ENCODE measurements at places on chromosomes 1 and 21.

- DNase-seq: no peak
Observed at GRCh38 chr1:52554756-52555155, 1.9 kb upstream of the TUT4 start.

DNA sequence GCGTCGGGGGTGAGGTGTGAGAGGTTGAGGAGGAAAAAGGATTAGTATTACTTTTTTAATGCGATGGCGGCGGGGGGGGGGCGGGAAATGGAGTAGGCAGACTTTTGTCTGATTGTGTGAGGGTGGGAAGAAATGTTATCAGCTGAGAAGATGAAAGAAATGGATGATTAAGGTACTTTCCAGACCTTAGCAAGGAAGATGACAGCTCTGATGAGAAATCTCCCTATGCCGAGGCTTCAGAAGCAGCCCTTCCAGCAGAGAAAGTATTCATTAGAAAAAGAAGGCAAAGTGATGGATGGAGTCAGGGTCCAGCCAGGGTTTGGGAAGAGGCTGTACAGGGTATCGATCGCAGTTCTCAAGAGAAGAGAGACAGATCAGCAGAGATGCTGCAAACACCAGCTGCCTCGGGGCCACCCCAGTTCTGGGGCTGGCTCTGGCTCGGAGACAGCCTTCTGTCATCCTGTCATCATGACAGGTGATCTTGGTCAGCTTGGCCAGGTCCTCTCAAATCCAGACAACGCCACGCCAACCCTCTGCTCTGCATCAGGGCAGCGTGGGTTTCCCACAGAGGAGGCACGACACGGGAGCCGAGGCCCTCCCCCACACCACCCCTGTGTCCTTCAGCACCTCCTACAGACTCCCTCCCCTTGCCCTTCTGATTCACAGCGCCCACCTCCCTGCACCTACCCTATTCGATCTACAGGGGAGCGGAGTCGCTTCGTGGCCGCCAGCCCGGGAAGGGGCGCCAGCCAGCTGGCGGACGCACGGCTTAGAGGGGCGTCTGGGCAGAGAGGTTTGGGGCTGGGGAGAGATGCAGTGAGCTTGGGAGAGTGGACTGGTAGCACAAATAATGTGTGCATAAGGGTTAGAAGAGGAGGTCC is 674 bp upstream of the ATXN7L2 start:
- no peak for DNase-seq

- no peak for DNase-seq
Observed at GRCh38 chr1:3066250-3066711, 2.7 kb upstream of the PRDM16 start.

DNA sequence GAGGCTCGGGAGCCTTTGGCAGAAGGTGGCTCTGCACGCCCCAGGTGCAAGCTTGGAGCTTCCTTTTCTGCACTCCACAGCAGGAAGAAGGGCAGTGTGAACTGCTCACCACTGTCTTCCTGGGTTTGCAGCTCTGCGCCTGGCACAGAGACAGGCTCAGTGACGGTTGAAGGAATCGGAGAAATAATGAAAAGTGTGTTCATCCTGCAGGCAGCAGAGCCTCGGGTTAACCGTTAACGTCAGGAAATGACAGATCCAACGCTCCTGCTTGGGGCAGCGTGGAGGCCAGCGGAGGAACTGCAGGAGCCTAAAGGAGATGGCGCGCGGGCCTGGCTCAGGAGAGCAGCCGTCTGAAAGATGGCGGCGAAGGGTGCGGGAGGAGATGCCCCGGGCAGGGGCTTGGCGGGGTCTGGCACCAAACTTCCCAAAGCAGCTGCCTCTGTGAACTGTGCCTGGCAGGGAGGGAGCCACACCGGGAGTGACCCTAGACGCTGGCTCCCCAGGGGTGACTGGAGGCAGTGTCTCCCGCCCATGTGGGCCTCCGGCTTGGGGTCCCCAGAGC is 10.9 kb upstream of the SAMD11 start:
- DNase-seq: no peak

DNA sequence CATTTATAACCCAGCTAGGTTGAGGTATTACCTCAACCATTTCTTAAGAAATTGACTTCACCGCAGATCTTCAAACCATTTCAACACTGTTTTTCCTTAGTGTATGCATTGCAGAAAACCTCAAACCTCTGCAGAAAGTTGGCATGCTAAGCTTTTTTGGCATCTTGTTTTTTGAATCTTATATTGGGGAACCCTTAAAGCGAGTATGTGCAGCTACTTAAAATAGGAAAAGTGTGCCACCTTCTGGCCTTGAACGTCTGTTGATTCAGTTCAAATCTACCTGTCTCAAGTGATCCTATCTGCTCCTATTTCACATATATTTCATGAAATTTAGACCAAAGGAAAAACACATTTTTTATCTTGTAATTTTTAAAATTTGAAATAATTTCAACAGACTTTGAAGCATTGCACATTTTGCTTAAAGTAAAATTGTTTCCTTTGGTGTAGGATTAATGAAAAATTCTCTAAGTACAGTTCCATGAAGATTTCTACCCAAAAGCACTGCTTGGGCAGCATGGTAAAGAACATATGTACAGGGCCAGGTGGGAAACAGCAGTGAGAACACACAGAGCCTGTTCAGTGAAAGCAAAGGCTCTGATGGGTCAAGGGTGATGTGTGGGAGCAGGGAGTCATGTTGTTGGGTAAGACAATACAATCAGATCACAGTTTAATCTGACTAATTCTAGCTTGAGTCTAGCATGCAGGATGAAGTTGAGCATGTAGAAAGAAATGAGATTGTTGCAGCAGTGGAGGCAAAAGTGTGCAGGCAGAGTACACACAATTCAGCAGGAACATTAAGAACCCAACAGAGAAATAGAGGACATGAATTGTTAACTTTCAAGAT is 17.2 kb downstream of the HENMT1 start:
- DNase-seq: peak; percentile 76

- DNase-seq: no peak
Observed at GRCh38 chr21:35159881-35160280, 110.8 kb upstream of the RUNX1 start.

GRCh38 chr1:205262731-205263171 is 35.0 kb downstream of the TMCC2 start:
- DNase-seq: no peak

DNA sequence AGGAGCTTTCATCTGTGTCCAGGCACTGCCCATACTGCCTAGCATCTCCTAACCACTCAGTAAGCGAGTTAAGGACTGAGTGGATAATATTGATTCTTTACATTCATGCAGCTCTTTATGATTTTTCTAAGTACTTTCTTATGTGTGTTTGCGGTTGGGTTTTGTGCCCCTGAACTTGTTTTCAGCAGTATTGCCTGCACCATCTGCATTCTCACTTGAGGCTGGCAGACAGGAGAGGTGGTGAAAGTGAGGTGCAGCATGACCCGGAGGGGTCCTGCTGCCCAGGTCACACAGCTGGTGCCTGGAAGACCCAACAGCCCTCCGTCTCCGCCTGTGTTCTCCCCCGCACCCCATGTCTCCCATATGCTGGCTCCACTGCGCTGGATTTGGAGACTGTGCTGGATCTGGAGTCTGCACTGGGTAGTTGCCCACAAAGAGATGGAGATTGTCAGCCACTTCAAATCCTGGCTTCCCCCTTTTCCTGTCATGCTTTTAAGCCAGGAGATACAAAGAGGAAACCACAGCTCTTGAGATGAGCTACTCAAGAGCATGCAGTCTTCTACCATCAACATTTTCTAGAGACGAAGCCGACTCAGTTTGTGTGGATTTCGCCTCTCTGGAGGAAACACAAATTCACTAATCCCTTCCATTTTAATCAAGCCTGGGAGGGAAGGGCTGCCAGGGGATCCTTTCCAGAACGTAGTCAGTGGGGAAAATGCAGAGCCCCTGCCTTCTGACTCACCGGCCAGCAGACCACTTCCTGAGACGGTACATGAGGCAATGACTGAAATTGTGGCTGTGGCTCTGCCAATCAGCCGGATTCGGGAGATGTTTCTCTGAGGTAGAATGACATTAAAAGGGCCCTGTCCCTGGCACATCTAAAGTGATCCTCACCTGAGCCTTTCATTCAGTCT is 71.7 kb upstream of the ANGPTL1 start:
- no peak for DNase-seq

GRCh38 chr1:23492132-23492720 is 8.2 kb upstream of the ASAP3 start:
- no peak for DNase-seq

DNA sequence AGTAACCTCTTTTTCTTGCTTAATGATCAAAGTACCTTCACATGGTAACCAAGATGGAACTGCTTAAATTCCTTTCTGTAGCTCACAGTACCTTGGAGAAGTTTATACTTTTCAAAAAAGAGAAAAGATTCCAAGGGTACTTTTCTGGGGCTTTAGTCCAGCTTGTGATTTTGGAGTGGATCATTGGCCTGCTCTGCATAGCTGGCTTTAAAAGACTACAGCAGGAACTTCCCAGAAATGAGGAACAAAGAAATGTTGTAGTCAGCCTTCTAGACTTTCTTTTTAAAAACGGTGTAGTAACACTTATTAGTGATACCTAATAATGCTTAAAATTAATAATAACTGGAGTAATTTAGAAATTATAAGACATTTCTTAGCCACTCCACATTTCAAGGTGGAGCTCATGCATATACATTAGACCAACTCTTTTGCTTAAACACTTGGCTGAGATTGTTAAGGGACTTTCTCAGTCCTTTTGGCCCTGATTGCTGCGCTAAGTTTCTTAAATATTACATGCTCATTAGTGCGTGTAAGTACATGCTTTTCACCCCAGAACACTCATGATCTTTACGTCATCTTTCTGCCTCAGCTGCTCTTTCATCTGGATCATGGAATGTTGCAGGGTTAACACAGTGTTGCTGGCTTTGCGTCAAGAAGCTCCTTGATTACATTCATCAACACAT is 57.3 kb downstream of the SDCCAG8 start:
- no peak for DNase-seq

DNA sequence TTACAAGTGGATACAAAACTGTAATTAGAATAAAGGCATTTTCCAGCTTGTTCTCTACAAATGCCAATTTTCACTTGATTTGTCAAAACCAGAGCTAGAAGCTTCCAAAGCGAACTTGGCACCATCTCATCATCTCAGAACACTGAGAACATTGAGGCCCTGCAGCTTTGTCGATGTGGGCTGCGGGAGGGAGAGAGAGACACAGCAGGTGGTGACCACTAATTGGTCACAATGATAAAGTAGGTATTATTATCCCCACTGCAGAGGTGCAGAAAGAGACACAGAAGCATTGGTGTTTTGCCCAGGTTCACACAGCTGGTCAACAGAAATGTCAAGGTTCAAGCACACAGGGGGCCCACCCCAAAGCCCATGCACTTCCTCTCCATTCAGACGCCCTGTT is 72.2 kb upstream of the KRTAP19-8 start:
- no peak for DNase-seq

DNA sequence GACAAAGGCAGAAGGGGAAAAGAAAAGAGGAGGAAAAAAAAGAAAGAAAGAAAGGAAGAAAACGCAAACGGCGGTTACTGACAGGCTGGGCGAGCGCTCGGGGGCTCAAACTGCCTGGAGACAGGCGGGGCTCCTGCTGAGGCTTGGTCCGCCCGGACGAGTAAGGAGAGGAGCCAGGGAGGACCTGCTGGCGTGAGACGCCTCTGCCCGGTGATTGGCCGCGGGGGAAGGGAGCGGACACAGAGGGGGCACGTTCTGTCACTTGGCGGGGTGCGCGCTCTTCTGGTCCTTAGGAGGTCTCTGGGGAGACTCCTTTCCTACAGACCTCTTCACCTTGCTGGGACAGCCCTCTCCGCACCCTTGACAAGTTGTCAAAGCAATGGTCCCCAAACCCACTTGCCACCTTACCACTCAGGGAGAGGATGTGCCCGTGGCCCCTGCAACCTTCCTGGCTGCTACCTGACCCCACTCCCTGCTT is 791 bp upstream of the PIK3R3 start:
- DNase-seq: no peak

DNA sequence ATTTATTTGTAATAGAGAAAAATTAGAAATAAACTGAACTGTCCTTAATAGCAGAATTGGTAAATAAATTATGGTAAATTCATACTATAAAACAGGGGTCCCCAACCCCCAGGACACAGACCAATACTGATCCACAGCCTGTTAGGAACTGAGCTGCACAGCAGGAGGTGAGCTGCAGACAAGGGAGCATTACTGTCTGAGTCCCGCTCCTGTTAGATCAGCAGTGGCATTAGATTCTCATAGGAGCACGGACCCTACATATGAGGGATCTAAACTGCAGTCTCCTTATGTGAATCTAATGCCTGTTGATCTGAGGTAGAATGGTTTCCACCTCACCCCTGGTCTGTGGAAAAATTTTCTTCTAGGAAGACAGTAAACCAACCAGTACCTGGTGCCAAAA is 7.5 kb downstream of the WDR47 start:
- no peak for DNase-seq

GRCh38 chr1:212482637-212483441 is 50.1 kb downstream of the NENF start:
- peak; percentile 47 for DNase-seq

DNA sequence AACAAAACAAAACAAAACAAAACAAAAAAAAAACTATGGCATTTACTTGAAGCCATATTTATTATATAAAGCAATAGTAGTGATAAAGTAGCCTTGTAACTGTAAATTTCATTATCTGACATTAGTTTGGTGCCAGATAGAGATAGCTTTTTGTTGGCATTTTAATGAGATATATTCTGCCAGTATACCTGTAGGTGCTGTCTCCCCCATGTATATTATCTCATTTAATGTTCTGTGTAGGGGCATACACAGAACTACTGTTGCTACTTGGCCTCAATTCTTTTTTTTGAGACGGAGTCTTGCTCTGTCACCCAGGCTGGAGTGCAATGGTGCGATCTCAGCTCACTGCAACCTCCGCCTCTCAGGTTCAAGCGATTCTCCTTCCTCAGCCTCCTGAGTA is 67.4 kb downstream of the TMEM200B start:
- DNase-seq: no peak

DNA sequence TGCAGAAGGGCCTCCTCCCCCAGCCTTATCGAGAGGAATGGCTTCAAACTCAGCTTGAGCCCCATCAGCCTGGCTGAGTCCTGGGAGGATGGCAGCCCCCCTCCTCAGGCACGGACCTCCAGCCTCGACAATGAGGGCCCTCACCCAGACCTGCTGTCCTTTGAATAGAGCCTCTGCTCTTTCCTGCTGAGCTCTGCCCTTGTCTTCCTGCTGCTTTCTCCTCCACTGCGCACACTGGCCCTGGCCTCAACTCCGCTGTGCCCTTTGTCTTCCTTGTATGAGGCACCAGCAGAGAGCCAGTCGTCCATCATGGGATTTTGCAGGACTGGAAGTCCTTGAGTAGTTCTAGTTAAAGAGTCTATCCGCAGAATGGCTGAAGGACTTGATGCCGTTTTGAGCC is 2.0 kb downstream of the C1orf226 start:
- no peak for DNase-seq

DNA sequence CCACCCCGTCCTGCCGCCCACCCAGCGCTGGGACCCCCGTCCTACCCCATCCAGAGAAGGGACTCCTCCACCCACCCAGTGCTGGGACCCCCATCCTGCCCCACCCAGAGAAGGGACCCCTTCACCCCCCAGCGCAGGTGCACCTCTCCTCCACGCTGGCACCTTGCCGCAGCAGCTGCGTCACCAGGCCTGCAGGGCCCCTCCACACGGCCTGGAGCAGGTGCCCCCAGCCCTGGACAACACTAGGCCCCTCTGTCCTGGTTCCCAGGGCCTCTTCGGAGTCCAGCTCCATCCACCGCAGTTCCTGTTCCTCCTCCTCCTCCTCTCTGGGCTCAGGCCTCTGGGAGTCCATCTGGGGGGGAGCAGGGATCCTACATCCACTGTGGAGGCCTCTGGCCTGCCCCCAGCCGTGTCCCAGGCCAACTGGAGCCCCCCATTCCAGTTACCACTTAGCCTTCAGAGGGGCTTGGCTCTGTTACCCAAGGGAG is 378 bp downstream of the ANKRD65 start:
- DNase-seq: no peak

GRCh38 chr1:27668808-27669723 is 2.9 kb downstream of the IFI6 start:
- no peak for DNase-seq

GRCh38 chr1:94038511-94038910 is 82.4 kb downstream of the ABCA4 start:
- no peak for DNase-seq

Data from fibroblast of the conjunctiva (primary cell).